ENCODE measurements at places on chromosomes 2 and 18. TPM values are rescaled to one million over a fixed set of nuclear protein-coding genes. Genes with fewer than 3 reads are reported as not detected.

GRCh38 chr2:28488083-28488830 lies 7.6 kb upstream of the PLB1 start:
- DNase-seq: no peak

GRCh38 chr2:118801151-118801550 lies 46.3 kb downstream of the EN1 start:
- DNase-seq: no peak

GRCh38 chr2:146209842-146210275 lies 1635.0 kb upstream of the ACVR2A start:
- no peak for DNase-seq

DNA sequence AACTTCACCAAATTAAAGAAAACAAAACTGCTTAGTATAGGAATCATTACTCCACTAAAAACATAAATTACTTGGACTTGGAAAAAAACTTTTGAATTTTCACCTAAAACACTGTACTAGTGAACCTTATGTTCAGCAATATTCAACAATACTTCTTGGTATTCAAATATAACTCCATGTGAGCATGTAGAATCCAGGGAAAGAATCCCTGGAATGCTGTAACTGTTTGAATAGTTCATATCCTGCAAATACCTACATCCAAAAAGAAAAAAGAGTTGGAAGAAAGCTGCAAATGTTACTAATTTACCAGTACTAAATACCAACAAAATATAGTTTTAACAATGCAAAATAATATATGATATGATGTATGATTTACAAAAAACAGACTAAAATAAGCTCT lies 65.4 kb downstream of the IKZF2 start:
- no peak for DNase-seq

- no peak for DNase-seq
Measured at GRCh38 chr2:98058191-98058975, 28.6 kb upstream of the VWA3B start.

GRCh38 chr2:136327162-136327852 lies 209.4 kb upstream of the CXCR4 start:
- DNase-seq: peak; percentile 51

DNA sequence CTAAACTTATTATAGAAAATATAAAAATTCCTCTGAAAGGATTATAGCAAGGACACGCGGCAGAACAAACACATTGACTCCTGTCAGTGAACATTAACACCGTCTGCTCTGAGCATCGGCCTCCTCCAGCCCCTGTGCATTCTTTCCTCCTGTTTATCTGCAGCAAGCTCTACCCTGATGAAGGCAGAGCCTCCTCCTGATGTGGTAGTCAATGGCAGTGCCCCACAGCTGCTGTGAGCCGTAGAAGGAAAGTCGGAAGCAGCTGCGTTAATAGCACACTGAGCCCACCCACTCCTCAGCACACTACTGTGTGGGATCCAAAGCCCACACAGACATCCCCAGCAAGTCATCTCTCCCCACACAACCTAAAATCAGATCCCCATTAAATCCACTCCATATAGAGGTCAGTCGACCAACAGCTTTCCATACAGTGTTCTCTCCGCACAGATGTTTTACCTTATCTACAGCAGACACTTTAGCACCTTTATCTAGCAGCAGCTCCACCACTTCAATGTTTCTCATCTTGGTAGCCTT lies 41.0 kb downstream of the KIDINS220 start:
- no peak for DNase-seq

DNA sequence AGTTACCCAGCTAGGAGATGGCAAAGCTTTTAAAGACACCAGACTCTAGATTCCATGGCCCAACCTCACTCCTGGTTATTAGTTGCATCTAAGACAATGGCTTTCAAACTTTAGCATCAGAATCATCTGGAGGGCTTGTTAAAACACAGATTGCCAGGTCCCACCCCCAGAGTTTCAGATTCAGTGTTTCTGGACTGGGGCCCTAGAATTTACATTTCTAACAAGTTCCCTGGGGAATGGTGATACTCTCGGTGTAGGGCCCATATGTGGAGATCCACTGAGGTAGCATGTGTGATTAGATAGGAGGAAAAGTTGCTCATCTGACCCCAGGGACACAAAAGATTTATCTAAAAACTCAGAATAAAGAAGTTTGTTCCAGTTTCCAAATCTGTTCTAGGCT lies 14.5 kb upstream of the TTR start:
- no peak for DNase-seq

GRCh38 chr2:176388861-176389260 lies 119.6 kb downstream of the MTX2 start:
- no peak for DNase-seq

DNA sequence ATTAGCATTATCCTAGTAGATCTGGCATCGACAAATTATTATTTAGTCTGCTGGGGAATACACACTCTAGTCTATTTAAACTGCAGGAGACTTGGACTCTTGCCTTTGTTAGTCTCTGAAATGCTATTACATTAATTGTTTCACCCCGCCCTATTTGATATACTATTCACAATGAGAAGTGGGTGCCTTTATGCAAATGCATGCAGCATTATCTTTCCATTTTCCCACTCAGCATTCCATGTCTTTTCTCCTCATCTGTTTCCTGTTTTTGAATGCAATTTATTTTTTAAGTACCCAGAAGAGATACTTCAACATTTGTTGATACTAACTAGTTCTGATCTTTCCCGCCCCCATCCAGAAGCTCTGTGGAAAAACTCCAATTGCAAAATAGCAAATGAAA lies 395.3 kb upstream of the NXPH2 start:
- no peak for DNase-seq

DNA sequence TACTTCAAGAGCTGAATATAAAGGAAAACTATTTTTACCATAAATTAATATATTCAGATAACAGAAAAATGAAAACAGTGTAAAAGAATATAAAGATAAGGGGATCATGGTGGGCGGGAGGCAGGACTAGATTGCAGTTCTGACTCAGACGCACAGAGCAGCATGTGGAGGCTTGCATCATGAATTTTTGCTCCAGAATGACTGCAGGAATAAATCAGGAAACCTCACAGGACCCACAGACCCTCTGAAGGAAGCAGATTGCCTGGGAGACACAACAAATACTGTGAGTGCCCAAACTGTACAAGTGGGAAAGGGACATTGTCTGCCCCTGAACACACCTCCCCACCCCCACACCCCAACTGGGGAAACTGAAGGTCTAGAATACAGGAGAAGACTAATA lies 19.2 kb upstream of the SIGLEC15 start:
- DNase-seq: peak; percentile 82

GRCh38 chr2:188367164-188367563 lies 75.5 kb downstream of the GULP1 start:
- DNase-seq: no peak

The KIF1A gene
- total RNA-seq: not detected

The AQP12B gene
- total RNA-seq: not detected

The TTR gene
- not detected for total RNA-seq

The BMP10 gene
- not detected for total RNA-seq

The ASXL3 gene
- total RNA-seq: under 0.01 TPM

The AOX1 gene
- total RNA-seq: 15.7 TPM

The ERMN gene
- not detected for total RNA-seq

The CPLX4 gene
- total RNA-seq: not detected

The CLEC4F gene
- total RNA-seq: not detected

The IL1RN gene
- total RNA-seq: 71.9 TPM

The MROH2A gene
- total RNA-seq: not detected

All from bronchial epithelial cell (primary cell).